ENCODE measurements at places on chromosomes 5 and 9.

DNA sequence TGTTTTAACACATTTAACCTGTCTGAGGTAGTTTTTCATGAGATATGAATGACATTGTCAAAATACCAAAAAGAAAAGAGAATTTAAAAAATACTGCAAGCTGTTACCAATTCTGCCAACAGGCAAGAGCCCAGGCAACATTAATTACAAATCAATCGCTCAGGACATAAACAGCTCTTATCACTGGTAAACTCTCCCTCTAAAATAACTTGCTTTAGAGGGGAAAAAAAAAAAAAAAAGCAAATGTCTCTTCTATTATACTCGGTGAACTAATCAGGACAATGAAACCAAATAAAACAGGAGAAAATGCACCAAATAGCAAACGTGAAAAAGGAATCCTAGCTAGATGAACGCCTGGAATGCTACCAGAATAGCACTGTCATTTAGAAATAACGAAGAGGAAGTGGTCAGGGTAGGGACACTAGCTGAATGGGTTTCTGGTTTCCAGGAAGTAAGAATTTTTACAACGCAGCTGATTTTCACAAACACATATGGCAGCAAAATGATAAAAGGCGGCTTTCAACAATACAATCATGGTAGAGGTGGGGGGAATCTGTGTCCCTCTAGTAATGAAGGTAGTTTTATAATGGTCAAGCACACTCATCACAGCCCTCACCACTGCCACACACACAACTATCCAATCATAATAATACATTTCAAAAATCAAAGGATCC lies 94.9 kb downstream of the DENND1A start:
- peak; percentile 18 for DNase-seq

DNA sequence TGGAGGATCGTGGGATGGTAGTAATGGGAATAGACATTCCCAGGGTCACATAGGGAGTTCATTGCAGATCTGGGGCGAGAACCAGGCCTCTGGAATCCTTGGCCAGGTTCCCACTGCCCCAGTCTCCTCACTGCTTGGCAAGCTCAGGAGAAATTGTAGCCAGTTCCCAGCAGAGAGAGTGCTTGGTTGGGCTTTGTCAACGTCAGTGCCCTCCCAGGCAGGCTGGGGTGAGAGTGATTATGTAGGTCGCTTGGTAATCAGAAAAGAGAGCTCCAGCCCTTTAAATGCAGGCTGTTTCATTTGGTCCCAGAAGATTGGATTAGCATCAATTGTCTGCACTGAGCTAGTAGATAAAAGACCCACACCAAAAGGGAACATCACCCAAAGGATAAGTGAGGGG lies 51.8 kb upstream of the GALNT10 start:
- no peak for DNase-seq

DNA sequence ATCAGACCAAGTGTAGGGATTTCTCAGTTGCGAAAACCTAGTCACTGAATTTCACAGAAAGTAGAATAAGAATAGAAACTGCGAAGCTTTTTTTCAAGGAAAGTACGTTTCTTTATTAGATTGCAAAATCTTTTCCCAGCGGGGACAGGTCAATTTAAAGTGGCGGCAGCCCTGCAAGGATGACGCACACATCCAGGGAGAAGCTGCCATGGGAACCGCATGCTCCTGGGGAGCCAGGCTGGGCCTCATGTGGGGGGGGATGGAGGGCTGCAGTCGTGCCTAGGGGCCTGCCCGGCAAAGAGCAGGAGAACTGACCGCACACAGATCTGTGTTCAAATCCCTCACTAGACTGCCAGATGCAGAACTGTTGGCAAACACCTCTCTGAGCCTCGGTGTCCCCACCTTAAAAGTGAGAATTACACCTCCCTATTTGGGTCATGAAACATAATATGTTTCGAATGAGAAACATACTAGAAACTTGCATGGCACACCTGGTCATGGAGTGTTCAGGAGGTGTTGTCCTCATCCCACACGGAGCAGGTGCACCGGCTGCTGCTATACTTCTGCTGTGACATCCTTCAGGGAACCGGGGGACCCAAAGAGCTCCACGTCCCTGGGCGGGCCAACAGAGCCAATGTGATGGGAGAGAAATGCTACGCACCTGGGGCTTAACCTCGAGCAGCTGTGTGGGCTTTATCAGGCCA lies 127.8 kb upstream of the PHYKPL start:
- no peak for DNase-seq

DNA sequence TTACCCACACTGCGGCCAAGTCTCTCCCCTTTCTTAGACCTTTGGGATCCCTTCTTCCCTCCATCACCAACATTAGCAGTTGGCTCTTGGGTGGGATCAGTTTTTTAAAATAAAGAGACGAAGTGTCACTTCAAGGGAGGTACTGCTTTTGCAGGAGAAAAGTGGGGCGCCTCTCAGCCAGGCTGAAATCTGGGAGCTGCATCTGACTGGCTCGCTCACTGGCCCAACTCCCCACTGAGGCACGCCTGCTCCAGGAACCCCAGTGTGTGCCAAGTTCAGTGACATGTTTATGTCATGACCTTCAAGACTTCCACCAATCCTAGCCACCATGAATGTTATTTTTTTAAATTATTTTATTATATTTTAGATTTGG lies 130.5 kb downstream of the MVB12B start:
- no peak for DNase-seq

- DNase-seq: no peak
Observed at GRCh38 chr5:149177339-149177843, 36.1 kb downstream of the ABLIM3 start.

DNA sequence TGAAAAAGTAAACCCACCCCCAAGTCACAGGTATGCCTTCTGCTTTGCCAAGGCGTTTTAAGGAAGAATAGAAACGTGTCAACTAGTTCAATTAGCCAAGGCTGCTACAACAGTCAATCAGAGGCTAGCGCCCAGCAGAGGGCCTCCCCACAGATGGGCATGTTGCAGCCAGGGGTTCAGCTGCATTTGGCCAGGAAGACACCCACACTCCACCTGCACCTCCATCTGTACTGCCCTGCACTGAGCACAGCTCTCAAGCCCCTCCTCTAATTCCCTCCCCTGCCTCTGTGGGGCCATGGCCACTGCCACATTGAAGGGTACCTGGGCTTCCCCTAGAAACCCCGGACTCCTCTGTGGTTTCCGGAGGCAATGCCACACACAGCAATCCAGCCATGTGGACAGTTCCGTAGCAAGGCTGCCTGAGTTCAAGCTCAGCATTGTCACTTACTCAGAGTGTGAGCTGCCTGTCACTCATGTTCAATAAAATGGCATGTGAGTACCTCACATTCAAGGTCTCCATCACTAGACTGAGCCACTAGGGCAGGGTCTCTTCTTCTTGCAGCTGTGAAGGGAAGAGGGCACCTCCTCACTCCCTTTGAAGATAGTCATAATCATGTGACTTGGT lies 248.4 kb downstream of the IRX2 start:
- no peak for DNase-seq

DNA sequence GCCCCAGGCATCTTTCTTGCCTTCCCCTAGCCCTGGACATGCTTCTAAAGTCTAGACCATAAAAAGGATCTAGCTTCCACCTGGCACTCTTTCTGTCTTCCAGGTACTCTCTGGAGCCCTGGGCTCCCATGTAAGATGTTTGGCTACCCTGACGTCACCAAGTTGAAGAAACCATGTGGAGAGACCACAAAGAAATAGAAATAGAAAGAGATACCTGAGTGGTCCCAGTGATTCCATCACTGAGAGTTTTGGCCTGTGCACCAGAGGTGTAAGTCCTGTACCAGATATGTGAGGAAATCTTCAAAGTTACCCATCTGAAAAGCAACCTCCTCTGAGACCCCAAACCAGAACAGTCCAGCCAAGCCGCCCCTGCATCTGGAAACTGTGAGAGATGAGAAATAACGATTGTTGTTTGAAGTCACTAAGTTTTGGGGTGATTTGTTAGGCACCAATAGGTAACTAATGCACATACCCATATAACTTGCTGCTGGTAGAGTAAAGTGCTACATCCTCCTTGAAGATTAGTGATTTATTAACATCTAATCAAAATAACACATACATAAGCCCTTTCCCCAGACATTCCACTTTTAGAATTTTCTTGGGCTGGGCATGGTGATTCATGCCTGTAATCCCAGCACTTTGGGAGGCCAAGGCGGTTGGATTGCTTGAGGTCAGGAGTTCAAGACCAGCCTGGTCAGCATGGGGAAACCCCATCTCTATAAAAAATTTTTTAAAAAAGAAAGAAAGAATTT lies 85.7 kb upstream of the LHFPL2 start:
- DNase-seq: no peak

- no peak for DNase-seq
Observed at GRCh38 chr9:84804951-84805694, 135.6 kb downstream of the NTRK2 start.

DNA sequence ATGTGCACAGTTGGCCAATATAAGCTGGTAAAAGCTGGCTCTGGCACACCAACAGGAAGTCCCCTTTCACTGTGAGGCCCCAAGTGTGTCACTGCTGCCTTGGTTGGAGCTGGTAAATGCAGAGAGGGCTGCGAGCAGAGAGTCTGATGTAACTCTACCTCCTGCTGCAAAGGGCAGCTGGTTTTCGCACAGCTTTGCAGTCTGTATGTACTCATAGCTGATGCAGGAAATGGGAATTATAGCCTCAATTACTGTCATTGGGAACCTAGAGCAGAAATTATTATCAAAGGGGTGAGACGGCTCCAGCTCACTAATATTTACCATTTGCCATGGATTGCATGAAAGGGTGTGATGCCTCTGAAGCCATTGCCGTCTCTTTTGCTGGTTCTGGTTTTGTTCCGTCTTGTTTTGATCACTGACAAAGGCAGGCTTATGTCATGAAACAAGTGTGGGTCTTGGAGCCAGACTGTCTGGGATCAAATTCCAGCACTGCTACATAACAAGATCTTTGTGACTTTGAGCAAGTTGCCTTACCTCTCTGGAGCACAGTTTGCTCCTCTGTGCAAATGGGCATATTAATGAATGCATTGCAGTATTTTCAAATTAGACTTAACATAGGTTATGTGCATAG lies 124.3 kb upstream of the SLC25A48 start:
- no peak for DNase-seq

- DNase-seq: no peak
Observed at GRCh38 chr5:179310439-179311090, 34.7 kb downstream of the ADAMTS2 start.

GRCh38 chr9:137147793-137148160 lies 8.8 kb downstream of the GRIN1 start:
- DNase-seq: no peak

DNA sequence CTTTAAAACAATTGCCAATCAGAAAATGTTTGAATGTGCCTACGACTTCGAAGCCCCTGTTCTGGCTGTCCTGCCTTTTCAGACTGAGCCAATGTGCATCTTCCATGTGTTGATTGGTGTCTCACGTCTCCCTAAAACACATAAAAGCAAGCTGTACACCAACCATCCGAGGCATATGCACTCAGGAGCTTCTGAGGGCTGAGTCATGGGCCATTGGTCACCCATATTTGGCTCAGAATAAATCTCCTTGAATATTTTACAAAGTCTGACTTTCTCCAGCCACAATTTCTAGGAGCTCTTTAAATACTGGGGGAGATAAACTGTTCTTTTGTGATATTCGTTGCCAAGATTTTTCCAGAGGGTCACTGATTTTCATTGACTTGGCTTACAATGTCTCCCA lies 53.9 kb downstream of the C9orf57 start:
- DNase-seq: no peak

- no peak for DNase-seq
Observed at GRCh38 chr9:108254236-108254635, 601.5 kb downstream of the ACTL7B start.

- DNase-seq: no peak
Observed at GRCh38 chr5:166111021-166111420, 2180.4 kb upstream of the WWC1 start.

- DNase-seq: no peak
Observed at GRCh38 chr5:42924686-42925085, 113.0 kb upstream of the SELENOP start.

DNA sequence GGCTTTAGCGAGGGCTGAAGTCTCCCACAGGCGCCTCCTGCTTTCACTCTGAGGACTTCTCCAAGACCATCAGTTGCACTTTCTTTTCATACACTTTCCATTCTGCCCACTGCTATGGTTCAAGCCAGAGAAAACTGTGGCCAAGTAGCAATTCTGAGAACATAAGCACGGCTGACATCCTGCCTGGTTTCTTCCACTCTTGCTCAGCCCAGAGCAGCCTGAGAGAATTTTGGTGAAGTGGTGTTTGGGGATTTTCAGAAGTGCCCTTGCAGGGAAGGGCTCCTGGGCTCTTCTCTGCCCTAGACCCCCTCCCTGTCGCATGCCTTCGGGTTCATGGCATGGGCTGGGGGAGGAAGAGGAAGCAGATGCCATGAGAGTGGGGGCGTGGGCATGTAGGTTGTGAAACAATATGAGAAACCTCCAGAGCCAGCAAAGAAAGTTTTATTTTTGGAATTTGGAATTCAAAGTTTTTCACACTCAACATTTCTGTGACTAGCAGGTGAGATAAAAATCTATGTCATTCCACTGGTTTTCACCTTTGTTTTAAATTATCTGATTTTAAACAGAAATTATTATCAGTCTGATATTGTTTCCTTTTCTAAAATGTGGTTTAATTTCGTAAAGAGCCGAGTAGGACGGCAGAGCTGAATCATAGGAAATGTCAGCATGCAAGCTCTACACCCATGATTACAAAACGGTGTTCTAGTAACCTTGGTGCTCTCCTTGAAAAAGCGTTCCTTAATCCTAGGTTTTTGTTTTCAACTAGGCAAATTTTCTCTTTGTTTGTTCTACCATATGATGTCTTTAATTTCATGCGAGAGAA lies 27.8 kb upstream of the TNFSF8 start:
- no peak for DNase-seq

DNA sequence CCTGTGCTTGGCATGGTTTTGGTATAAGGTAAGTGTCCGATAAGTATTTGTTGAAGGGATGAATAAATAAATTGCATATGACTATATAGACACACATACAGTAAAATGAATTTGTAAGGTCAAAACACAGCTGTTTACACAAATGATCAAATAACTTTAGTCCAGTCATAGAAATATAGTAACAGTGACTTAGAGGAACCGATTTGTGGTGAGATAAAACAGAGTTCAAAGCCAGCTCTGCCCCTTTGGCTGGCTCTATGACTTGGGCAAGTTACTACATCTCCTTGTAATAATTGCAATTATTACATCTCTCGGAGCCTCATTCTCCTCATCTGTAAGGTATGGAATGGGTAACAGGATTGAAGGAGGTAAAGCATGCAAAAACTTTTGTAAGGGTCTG lies 384.0 kb downstream of the PLK2 start:
- DNase-seq: no peak

DNA sequence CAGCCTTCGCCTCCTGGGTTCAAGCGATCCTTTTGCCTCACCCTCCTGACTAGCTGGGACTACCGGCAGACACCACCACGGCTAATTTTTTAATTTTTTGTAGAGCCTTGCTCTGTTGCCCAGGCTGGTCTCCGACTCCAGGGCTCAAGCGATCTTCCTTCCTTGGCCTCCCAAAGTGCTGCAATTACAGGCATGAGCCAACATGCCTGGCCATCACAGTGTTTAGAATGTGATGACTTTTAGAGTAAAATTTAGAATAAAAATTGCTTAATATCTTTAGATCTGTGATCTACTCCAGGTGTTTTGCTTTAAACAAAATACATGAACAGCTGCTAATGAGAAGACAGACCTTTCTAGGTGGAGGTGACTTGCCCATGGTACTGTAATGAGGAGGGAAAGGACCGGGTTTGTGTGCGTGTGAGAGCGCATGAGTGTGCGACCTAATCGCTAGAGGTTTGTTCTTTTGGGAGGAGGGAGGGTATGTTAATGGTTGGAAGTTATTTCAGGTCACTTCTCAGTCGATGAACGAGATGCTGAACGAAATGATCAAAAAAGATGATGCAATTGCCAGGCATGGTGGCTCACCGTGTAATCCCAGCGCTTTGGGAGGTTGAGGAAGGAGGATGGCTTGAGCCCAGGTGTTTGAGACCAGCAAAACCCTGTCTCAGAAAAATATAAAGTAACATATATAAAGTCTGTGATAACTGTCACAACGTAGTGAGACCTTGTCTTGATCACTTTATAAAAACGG lies 2.0 kb downstream of the CNOT6 start:
- DNase-seq: no peak

Measured in kidney capillary endothelial cell (primary cell).